ENCODE measurements at places on chromosomes 5 and 9.

GRCh38 chr5:17355586-17356346 is 138.3 kb downstream of the BASP1 start:
- no peak for DNase-seq

- peak; percentile 88 for DNase-seq
Measured at GRCh38 chr5:149646564-149646963, 65.3 kb downstream of the ARHGEF37 start.

GRCh38 chr9:134055981-134056461 is 11.8 kb downstream of the BRD3 start:
- DNase-seq: no peak

DNA sequence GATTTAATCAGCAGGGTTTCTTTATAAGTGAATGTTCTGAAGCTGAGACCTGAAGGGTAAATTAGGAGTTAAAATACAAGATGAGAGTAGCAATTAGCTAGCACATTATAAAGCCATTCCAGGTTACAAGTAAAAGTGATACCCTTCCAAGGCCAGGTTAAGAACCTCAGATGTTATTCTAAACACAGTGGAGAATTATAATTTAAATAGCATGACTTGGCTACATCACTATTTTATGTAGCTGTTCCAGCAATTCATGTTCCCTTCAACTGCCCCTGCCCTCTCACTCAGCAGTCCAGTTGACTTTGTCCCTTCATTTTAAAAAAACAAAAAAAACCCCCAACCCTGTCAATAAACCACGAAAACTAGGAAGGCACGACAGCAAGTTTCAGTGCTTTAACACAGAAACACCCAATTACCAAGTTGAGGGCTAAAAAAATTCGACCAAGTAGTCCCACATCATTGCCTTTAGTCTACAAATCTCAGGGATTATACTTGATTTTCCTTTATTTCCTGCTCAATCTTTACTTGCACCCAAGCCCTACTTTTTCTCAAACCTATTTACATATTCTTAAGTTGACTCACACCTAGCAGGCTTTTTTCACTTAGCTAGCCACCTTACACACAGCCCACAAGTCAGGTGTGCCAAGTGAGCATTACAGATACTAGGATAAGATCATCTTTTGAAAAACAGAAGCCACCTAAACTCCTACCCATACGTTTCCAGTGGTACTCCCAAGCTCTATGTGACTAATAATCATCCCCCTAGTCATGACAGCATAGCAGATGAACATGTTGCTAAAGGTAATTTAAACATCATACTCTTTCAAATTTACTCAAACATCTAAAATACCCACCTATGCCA is 3.4 kb downstream of the RPL37 start:
- no peak for DNase-seq

- no peak for DNase-seq
Measured at GRCh38 chr9:135016037-135016640, 71.3 kb upstream of the OLFM1 start.

DNA sequence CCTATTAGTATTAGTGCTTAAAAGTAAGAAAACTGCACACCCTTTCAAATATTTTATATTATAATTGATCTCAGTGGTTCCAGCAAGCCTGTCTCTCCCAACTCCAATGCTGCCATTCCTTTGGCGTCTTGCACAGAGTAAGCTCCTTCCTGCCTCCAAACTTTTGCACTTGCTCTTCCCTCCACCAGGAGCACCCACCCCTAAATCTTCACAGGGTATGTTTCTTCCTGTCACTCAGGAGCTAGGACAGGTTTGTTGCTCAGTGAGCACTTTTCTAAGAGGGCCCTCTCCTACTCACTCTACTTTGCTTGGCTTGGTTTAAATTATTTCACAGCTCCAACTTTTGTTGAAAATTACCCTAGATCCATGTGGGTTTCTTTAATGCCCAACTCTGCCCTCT is 189.1 kb upstream of the ADRA1B start:
- no peak for DNase-seq

- no peak for DNase-seq
Measured at GRCh38 chr5:142680605-142681259, 5.2 kb downstream of the FGF1 start.

- peak; percentile 77 for DNase-seq
Measured at GRCh38 chr9:79256691-79257213, 315.0 kb upstream of the TLE4 start.

GRCh38 chr9:120928483-120929228 is 2.1 kb upstream of the TRAF1 start:
- peak; percentile 26 for DNase-seq

GRCh38 chr5:61461417-61461816 is 129.4 kb downstream of the ZSWIM6 start:
- DNase-seq: no peak

DNA sequence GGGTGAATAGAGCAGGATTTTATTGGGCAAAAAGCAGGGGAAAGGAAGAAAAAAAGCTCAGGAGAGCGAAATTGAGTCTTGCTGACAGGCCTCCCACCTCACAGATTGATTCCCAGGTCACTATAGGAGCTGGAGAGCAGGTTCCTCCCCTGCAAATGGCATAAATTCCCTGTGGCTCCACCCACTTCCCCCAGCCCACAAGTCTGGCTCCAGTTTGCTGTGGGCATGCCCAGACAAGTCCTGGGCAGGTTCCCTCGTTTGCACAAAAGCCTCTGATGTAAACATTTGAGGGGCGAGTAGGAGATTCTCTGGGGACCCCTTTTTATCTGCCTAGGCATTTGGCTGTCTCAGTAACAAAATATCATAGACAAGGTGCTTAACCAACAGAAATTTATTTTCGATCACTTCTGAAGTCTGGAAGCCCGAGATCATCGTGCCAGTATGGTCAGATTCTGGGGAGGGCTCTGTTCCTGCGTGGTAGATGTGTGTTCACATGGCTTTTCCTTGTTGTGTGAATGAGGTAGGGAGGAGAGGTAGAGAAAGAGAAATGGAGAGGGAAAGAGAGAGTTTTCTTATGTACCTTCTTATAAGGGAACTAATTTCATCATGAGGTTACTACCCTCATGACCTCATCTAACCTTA is 614.5 kb downstream of the MAT2B start:
- DNase-seq: no peak

DNA sequence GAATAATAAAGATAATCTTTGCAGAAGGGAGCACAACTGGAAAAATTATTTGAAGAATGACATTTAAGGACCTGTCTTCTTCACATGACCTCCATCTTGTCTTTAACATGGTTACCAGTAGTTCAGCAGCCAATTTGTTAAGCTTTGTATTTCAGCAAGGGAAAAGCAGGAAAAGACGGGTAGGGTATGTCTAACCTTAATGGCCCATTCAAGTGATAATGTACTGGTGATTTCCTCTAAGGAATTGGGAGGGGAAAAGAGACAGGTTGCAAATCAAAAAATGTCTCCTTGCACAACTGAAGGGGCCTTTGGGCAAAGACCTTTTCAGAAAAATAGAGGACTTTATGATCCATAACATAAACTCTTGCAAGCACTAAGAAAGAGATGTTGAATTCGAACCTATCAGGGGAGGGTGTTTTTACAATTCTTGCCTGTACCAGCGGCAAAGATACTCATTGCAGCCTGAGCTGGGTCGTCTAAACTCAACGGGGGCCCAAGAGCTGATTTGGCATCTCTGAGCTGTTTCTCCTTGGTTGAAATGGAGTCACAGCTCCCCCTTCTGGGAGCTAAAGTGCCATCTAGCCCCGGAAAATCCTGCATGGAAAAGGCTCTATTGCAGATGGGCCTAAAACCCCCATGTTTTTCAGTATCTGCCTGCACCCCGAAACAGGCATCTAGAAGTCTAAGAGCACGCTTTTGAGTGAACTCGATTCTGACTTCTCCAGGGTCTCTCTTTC is 3.8 kb downstream of the BRINP1 start:
- DNase-seq: peak; percentile 58

- DNase-seq: peak; percentile 1
Measured at GRCh38 chr5:35436400-35437057, 181.1 kb upstream of the SPEF2 start.

- no peak for DNase-seq
Measured at GRCh38 chr9:81848472-81848871, 79.8 kb upstream of the SPATA31D4 start.

- no peak for DNase-seq
Measured at GRCh38 chr5:157285310-157286035, 19.6 kb downstream of the CYFIP2 start.

- no peak for DNase-seq
Measured at GRCh38 chr9:121098567-121099198, 23.9 kb downstream of the CNTRL start.

- peak; percentile 66 for DNase-seq
Measured at GRCh38 chr5:126044111-126044668, 379.0 kb upstream of the GRAMD2B start.

DNA sequence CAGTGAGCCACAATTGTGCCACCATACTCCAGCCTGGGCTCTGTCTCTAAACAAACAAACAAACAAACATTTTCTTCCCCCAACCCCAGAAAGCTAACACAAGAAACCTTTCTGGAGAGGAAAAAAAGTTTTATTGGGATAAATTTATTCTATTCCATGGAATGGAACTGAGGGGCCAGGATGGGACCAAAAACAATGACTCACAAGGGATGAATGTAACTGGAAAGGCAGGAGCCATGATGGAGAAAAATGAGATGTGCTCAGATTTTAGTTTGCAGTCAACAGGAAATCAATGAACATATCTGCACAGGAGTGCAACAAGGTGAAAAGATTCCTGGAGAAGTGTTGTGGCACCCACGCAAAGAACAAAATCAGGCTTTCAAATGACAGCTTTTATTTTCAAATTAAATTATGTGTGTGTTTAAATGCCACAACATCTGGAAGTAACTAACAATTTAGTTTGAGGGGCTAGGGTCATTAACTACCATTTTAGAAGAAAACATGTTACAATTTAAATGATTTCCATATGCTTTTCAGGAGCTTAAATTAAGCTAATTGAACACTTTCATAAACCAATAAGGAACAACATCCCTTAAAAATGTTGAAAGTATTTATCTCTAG is 208.6 kb downstream of the TSSK1B start:
- no peak for DNase-seq

- DNase-seq: no peak
Measured at GRCh38 chr9:69637193-69637816, 34.9 kb downstream of the APBA1 start.

- peak; percentile 49 for DNase-seq
Measured at GRCh38 chr5:143404416-143405062, 1.1 kb upstream of the NR3C1 start.

DNA sequence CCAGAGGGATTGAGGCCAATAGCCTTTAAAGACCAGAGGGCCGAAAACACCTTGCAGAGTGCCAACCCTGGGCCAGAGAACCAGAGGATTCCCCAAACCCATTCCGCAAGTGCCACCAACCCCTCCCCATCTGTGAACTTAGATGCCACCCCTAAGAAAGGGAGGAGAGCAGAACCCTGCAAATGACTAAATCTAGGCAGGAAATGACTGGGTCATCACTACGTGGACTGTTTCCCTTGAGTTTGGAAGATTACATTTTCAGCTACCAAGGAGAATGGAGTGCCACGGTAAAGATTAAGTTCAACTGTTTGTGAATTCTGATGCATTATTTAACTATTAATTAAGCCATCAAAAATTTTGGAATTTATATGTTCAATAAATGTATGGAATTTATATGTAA is 142.8 kb downstream of the ENC1 start:
- DNase-seq: no peak

- DNase-seq: no peak
Measured at GRCh38 chr9:90301277-90301653, 341.4 kb downstream of the DIRAS2 start.

DNA sequence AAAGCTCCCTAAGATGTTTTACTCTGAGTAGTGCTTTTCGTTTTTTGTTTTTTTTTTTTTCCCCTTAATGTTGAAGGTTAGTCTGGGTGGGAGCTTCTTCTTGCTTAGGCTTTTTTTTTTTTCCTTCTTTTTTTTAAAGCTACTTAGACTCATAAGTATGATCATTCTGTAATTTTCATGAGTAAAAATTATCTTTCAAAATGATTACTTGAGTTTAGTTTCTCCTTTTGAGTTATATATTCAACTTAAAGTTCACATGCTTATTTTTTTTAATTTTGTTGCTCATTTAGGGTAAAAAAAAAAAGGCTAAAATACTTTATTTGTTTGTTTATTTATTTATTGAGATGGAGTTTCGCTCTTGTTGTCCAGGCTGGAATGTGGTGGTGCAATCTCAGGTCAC is 2.9 kb downstream of the RBM27 start:
- DNase-seq: no peak

DNA sequence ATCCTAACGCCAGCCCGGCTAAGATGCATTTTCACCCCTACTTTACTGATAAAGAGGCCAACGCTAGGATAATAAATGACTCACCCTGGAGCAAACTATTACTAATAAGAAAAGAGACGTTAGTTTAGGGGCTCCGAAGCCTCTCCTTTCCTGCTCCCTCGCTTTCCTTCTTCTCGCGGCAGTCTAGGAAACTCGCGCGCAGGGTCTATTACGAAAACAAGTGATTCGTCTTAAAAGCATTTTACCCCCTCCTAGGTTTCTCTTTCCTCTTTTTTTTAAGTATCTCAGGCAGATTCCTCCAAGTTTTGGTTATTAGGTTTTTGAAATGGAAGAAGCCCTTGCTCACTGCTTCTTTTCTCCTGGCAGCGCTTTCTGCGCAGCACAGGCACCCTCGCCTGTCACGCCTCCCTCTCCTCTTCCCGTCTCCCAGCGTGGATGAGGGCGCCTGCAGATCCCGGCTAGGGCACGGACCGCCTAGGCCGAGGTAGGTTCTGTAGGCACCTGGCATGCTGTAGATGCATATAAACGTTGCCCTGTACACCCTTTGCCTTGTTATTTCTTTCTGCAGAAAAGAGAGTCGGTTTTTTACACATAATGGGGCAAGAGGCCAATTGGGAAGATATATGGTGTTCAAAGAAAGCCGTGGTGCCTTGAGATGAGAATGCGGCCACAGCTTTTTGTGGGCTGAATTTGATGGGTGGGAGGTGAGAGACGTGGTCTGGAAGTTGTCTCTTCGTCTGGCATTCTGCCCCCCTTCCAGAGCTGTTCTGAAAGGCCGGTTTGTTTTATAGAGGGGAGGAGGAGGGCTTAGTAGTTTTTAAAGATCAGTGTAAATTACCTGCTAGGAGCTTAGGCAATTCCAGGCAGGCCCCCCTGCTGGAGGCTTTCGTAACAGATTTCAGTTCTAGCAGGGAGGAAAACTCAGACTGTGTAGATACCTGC is 983 bp downstream of the GCNT1 start:
- DNase-seq: peak; percentile 26

DNA sequence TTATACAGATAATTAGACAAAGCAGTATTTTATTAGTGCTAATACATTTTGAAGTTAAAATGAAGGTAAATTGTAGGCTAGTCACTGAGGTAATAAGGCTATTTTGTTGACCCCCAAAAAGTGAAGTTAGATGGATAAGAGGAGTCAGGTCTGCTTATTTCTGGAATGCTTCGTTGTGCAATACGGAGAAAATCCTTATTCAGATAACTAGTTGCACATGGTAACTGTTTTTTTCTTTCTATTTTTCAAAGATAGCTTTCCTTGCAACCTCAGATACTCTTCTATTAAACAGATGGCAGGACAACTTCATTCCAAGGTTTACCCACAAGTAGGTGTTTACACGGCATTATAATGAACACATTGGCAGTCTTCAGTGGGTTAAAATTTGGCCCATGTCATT is 101.1 kb downstream of the TMEM174 start:
- no peak for DNase-seq

GRCh38 chr5:142319105-142319504 is 5.7 kb downstream of the SPRY4 start:
- DNase-seq: no peak
